ENCODE measurements at places on chromosomes 12 and 14.

- no peak for DNase-seq
Observed at GRCh38 chr14:85878874-85879273, 348.9 kb downstream of the FLRT2 start.

- DNase-seq, result no peak
Observed at GRCh38 chr14:97315790-97316189, 518.6 kb downstream of the VRK1 start.

- no peak for DNase-seq
Observed at GRCh38 chr14:54537651-54538050, 27.9 kb downstream of the CGRRF1 start.

GRCh38 chr12:33349791-33350190, 89.8 kb downstream of the SYT10 start:
- no peak for DNase-seq

DNA sequence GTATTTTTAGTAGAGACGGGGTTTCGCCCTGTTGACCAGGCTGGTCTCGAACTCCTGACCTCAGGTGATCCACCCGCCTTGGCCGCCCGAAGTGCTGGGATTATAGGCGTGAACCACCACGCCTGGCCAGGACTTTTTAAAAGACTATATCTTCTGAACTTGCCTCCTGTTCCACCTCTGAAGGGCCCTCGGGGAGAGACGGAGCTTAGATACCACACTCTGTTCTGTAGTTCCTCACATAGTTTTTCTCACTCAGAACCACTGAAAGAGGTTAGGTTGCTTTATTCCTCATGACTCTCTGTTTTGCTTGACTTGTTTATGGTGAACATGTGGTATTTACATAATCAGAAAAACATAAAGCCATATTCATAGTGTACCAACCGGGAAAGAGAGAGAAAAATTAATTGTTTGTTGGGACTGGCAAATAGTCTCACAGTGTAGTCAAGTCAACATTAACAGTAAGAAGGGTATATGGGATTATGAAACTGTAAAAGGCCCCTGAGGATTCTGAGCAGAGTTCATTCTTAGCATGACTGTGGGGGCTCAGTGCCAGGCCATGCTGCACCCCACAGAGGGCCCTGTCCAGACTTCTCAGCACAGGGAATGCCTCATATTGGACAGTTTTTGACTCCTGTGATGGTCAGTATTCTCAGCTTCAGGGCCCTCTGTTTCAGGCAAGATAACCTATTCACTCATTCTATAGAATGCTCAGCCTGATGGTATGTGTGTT, 342.3 kb downstream of the ZFP36L1 start:
- DNase-seq, result no peak

- DNase-seq, result no peak
Observed at GRCh38 chr14:100147691-100148464, 11.6 kb downstream of the DEGS2 start.

DNA sequence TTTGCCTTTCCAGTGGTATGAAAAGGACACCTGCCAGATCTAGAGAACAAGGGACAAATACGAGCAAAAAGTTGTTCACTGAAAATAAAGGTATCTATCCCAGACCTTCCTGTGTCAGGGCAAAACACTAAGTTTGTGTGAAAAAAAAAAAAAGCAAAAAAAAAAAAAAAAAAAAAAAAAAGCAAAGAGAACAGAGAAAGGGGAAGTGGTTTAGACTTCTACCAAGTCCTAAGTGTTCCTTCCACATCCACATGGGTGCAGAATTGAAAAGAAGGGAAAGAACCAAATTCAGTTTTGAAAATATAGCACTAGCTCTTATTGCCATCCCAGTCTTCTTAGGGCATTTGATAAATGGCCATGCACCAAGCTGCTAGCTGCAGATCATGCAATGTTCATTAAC, 41.7 kb downstream of the ZCRB1 start:
- peak; percentile 70 for DNase-seq

GRCh38 chr12:92133795-92134637, 11.6 kb downstream of the BTG1 start:
- peak; percentile 53 for DNase-seq

DNA sequence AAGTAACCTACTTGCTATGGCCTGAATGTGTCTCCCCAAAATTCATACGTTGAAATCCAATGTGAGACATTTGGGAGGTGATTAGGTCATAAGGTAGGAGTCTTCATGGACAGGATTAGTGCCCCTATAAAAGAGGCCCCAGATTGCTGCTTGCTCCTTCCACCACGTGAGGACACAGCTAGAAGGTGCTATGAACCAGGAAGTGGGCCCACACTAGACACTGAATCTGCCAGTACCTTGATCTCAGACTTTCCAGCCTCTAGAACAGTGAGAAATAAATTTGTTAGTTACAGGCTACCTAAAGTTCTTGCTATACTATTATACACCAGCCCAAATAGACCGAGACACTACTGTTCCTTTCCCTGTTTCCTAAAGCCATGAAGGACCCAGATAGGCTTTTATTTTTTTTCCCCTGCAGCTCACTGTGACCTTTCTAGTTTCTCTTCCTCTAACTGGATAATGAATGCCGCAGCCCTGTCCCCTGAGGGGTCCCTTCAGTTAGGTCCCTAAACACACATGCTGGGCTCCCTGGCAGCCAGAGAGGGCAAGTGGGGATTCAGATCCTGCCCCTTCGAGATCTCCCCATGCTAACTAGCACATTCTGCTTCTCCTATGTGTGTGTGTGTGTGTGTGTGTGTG, 19.3 kb downstream of the SLC25A3 start:
- peak; percentile 90 for DNase-seq

- no peak for DNase-seq
Observed at GRCh38 chr14:95979339-95980042, 59.7 kb upstream of the C14orf132 start.

GRCh38 chr12:132160016-132160415, 15.8 kb downstream of the NOC4L start:
- no peak for DNase-seq

Data from MV-4-11 (cell line).